ENCODE measurements at places on chromosomes 11 and 22. TPM values are rescaled to one million over a fixed set of nuclear protein-coding genes. Genes with fewer than 3 reads are reported as not detected.

The DCPS gene
- 12.3 TPM for total RNA-seq

The TENM4 gene
- total RNA-seq: 0.70 TPM

The BTBD18 gene
- not detected for total RNA-seq

GRCh38 chr11:12687740-12688139, 13.5 kb downstream of the TEAD1 start:
- no peak for DNase-seq

DNA sequence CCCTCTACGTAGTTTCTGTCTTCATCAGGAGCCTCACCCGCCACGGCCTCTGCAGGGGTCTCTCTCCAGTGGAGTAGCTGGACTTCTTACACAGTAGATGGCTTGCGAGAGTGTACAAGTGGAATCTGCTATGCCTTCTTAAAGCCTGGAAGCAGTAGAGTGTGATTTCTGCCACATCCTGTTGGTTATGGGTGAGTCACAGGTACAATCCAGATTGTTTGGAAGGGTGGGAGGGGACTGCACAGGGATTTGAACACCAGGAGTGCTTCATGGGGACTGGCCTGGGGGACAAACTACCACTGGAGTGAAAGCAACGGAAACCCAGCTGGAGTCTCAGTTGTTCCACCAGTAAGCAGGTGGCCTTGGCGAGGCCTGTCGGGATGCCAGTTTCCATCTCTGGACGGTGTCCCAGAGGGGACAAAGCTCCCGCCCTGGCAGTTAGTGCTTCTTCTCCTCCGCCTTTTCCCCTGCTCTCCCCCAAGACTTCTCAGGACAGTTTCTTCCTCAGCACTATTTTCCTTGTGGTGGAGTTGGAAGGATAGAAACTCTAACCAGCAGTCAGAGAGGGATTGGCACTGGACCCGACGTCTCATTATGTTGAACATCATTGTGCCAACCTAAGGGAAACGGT, 85.0 kb upstream of the RCN1 start:
- no peak for DNase-seq

GRCh38 chr11:64571410-64572091, 19.5 kb upstream of the SLC22A12 start:
- no peak for DNase-seq

DNA sequence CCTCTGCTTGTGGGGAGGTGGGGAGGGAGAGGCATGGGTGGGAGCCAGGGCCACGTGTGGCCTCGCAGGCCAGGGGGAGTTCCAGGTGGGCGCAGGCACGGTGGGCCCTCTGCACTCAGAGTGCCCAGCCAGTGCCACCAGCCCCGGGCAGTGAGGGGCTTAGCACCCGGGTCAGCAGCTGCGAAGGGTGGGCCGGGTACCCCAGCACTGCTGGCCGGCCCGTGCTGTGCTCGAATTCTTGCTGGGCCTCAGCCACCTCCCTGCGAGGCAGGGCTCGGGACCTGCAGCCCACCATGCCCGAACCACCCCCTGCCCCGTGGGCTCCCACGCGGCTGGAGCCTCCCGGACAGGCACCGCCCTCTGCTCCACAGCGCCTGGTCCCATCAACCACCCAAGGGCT, 1277.2 kb downstream of the JRKL start:
- no peak for DNase-seq
